ENCODE measurements at places on chromosomes 16 and 17.

- no peak for DNase-seq
These were observed 352.3 kb downstream of the UTP18 start for GRCh38 chr17:51612692-51613091.

GRCh38 chr16:4271176-4272113 is 1.4 kb downstream of the TFAP4 start:
- peak; percentile 98 for DNase-seq

GRCh38 chr17:27264068-27264812 is 29.7 kb upstream of the WSB1 start:
- no peak for DNase-seq

DNA sequence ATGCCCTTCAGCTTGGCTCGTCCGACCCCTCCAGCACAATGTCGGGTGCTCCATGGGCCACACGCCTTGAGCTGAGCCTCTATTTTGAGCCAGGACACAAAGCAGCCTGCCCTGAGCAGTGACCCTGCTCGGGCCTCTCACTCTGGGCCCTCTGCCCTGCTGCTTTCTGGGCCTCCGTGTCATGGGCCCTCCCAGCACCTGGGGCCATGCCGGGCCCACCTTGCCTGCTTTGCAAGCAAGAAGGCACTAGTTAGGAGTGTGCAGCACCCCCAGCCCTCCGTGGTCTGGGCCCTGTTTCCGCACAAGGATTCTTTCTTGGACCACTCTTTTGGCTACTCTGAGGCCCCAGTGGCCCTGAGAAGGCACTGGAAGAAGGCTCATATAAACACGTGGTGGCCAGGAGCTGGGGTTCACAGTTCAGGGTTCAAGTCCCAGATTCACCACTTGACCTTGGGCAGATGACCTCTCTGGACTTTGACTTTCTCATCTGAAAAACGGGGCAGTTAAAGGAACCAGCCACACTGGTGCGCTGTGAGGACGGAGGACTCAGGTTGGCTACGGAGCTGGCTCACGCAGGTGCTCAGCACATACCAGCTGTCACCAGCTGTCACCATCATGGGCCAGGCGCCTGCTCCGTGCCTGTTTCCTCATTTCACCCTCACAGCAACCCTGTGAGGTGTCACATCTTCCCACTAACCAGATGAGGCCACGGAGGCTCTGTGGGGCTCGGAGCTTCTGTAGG is 166.0 kb upstream of the GSE1 start:
- peak; percentile 60 for DNase-seq

- peak; percentile 63 for DNase-seq
These were observed at the start of gene HSF4 for GRCh38 chr16:67164599-67165061. Gene HSF4 (plus strand): TSS chr16:67164745. CDS start chr16:67164812, 67 bp downstream.

DNA sequence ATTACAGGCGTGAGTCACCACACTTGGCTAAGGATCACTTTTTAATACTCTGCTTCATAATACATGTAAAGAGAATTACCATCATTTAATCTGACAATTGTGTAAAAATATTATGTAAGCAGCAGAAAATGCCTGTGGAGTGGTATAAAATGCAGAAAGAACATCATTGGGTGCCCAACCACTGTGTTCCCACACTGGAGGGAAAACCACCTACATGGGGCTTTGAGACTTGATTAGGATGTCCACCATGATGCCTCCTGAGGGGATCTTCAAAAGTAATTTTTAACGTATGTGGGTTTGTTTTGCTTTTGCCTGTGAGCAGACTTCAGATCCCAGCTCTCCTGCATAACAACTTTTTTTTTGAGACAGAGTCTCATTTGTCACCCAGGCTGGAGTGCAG is 18.8 kb downstream of the CFAP97D1 start:
- no peak for DNase-seq

- DNase-seq: no peak
These were observed 69.3 kb downstream of the WWP2 start for GRCh38 chr16:69831212-69832123.

DNA sequence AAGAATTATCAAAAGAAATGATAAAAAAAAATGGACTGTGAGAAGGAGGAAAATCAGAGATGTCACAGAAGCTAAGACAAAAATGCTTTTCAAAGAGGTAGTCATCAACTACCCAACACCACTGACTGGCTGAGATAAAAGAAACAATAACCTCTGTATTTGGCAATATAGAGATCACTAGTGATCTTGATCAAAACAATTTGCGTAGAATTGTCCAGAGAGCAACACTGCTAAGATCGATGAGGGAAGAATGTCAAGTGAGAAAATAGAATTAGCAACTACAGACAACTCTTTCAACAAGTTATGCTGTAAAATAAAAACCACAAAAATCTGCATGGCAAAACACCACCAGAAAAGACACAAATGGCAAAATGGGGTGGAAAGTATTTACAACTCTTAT is 66.0 kb downstream of the BRIP1 start:
- DNase-seq: no peak

- DNase-seq: peak; percentile 65
These were observed 14.7 kb upstream of the PLLP start for GRCh38 chr16:57299009-57299718.

DNA sequence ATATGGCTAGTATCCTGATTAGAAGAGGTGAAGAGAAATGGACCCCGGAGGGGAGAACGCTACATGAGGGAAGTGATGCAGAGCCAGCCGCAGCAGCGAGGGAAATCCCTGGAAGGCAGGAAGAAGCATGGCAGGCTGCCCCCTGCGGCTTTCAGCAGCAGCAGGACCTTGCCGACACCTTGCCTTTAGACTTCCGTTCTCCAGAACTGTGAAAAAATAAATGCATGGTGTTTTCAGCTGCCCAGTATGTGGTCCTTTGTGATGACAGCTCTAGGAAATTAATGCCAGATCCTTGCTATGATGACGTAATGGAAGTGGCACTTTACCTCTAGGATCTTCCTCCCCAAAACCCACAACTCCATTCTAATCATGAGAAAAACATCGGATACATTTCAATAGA is 9.7 kb upstream of the ZFP1 start:
- peak; percentile 73 for DNase-seq

DNA sequence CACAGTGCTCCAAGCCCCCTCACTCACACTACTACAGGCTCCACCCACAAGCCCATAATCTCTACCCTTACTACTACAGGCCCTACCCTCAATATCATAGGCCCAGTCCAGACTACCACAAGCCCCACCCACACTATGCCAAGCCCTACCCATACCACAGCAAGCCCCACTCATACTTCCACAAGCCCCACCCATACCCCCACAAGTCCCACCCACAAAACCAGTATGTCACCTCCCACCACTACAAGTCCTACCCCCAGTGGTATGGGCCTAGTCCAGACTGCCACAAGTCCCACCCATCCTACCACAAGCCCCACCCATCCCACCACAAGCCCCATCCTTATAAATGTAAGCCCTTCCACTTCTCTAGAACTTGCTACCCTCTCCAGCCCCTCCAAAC is 13.8 kb downstream of the RIPOR1 start:
- DNase-seq: peak; percentile 6

DNA sequence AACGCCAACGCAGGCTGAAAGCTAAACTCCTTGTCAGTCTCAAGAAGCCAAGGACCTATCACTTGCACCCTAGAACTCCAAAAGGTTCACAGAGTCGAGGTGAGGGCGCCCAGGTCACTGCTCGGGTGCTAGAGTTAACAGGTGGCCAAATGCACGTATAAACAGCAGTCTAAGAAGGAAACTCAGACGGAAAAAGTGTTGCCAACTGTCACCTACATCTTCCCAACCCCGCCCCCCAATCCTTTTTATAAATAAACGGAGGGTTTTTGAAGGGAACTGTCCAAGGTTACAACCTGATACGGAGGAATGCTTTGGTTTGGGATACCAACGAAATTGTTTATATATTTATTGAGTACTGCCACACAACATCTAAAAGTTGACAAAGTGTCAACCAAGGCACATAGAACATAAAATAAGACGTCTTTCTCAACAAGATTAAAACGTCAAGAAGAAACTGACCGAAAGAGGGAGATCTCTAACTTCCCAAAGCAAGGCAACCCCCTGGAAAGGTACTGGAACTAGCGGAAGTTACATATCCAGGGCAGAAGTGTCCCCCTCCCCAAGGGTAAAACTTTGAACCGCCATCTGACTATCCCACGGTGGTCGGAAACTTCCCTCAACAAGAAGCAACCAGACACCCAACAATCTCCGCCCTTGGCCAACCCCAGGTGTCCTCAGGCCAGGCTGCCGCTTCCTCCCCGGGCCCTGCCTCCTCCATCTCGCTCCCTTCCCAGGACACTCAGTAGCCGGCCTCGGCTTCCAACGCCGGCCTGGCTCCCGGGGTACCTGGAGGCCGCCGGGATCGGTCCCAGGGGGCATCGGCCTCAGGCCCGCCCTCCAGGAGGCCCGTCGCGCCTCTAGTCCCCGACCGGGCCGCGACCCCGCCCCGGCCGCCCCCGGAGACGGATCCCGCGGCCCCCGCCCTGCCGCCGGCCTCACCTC is 982 bp downstream of the SPAG9 start:
- DNase-seq: peak; percentile 71

GRCh38 chr17:55812323-55812722 is 61.5 kb downstream of the PCTP start:
- no peak for DNase-seq

- DNase-seq: no peak
These were observed 422.9 kb downstream of the TMEM114 start for GRCh38 chr16:8167436-8167835.

GRCh38 chr17:75181608-75182318 is 996 bp downstream of the SUMO2 start:
- peak; percentile 63 for DNase-seq

DNA sequence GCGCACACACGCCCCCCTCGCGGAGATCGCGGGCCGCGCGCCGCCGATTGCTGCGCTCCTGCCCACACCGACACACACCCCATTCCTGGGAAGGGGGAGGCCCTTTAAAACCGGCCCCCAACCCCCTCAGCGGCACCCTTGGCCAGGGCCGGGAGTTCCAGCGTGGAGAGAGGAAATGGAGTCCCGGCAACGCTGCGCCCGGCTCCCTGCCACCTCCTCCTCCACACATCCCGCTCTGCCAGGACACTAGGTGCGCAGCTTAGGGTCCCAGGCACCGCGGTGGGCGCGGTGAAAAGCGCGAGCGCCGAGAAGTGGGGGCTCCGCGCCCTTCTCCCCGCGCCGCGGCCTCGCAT is 397 bp downstream of the CDC42EP4 start:
- DNase-seq: no peak

DNA sequence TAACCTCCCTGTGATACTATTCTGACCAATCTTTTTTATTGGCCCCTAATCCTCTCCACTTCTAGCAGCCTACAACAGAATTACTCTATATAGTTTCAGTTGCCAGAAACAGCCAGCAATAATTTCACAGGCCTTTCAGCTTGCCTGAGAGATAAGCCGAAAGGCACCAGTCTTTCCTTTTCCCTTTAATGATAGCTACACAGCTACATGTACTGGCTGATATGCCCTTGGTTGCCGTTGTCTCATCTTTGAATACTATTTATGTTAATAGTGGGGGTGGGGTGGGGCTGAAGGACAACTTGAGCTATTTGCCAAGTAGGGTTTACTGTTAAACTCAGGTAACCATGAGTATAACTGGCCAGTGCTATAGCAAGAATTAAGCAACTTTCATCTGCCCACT is 35.8 kb upstream of the RASL10B start:
- DNase-seq: no peak

- DNase-seq: no peak
These were observed 317.6 kb downstream of the CBLN1 start for GRCh38 chr16:48963901-48964615.

DNA sequence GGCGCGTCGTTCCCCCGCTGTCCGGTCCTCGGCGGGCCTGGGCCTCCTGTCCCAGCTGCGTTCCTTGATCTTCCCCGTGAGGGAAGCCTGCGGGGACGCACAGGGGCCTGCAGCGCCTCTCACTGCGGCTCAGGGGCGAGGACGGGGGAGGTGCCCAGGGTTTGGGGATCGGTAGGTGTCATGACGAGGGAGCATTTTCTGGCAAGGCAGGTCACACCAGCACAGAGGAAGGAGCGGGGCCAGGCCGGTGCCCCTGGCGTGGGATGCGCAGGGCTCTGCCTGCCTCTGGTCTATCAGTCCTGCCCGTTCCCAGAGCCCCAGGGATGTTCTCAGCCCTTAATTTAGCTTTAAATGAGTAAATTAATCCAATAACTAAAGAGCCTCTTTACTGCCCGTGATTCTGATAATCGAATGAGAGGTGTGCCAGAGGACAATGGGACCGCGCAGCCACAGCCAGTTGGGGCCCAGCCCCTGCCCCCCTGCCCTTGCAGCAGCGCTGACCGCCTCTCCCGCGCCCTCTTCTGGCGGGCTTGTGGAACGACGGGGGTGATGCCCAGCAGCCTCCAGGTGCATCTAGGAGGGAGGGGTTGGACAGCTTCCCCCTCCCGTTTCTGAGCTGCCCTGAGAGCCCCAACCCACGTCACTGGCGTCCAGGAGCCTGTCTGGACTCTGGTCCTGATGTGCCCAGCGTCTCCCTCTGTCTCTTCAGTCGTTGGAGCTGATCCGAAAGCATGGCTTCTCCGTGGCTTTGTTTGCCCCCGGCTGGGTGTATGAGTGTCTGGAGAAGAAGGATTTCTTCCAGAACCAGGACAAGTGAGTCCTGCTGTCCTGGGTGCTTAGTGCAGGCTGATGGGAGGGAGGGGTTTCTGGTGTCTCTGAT is 7.9 kb downstream of the ENGASE start:
- peak; percentile 52 for DNase-seq

DNA sequence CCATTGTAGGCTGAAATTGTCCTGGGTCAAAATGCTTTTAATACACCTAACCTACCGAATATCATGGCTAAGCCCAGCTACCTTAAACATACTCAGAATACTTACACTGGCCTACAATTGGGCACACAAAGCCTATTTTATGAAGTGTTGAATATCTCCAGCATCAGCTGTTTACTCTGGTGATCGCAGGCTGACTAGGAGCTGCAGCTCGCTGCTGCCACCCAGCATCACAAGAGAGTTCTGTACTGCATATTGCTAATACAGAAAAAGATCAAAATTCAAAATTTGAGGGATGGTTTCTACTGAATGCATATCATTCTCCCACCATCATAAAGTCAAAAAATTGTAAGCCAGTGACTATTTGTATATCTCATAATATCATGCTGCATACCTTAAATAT is 55.3 kb downstream of the ULK2 start:
- DNase-seq: peak; percentile 1

DNA sequence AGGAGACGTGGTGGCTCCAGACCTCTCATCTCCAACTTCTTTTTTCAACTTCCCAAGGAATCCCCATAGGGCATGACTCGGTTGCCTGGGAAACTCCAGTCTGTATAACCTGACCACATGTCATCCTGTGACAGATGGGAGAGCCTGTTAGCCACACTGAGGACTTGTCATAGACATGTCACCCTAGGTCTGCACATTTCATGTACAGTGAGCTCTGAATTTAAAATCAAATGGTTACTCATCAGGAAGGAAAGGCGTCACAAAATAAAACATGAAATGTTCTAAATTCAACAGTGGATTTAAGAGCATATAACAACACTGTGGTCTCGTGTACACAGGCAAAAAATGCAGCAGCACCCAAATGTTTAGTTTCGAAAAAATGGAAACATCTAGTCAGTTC is 22.2 kb upstream of the ADAMTS18 start:
- peak; percentile 0 for DNase-seq

DNA sequence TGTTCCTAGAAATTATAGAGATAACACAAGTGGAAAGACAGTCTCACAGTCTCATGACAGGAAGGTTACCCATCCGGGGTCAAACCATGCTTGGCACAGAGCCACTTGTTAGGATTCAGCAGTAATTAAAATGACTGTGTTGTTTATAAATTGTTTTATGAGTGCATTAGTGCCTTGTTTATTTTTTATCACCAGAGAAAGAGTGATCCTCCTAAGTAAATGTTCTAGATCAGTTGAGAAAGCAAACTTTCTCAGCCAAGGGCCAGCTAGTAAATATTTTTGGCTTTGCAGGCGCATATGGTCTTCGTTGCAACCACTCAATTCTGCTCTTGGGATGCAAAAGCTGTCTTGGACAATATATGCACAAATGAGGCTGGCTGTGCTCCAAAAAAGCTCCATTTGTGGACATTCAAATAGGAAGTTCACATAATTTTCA is 253.9 kb upstream of the CACNG5 start:
- DNase-seq: peak; percentile 76
